ENCODE measurements at places on chromosomes 11 and 22.

DNA sequence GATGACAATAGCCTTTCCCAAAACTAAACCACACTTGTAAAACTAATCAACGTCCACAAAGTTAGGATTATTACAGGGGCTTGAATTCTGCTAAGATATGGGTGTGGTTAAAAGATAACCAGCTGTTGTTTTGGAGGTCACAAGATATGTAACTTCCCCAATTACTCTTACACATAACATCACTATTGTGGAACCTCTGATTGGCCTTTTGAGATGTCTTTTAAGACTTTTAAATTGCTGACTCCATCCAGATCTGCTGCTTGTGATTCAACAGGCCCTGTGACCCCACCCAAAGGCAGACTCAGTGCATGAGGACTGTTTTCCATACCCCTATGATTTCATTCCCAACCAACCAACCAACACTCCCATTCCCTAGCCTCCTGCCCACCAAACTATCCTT lies 893.9 kb downstream of the OPCML start:
- DNase-seq = no peak

- DNase-seq = no peak
Measured at GRCh38 chr22:21762712-21763581, 27.4 kb upstream of the YPEL1 start.

DNA sequence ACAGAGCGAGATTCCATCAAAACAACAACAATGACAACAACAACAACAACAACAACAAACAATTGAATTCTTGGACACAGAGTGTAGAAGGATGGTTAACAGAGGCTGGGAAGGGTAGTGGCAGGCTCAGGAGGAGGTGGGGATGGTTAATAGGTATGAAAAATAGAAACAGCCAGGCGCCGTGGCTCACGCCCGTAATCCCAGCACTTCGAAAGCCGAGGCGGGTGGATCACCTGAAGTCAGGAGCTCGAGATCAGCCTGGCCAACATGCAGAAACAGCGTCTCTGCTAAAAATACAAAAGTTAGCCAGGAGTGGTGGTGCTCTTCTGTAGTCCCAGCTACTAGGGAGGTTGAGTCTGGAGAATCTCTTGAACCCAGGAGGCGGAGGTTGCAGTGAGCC lies 122.9 kb upstream of the GRIA4 start:
- DNase-seq = no peak

DNA sequence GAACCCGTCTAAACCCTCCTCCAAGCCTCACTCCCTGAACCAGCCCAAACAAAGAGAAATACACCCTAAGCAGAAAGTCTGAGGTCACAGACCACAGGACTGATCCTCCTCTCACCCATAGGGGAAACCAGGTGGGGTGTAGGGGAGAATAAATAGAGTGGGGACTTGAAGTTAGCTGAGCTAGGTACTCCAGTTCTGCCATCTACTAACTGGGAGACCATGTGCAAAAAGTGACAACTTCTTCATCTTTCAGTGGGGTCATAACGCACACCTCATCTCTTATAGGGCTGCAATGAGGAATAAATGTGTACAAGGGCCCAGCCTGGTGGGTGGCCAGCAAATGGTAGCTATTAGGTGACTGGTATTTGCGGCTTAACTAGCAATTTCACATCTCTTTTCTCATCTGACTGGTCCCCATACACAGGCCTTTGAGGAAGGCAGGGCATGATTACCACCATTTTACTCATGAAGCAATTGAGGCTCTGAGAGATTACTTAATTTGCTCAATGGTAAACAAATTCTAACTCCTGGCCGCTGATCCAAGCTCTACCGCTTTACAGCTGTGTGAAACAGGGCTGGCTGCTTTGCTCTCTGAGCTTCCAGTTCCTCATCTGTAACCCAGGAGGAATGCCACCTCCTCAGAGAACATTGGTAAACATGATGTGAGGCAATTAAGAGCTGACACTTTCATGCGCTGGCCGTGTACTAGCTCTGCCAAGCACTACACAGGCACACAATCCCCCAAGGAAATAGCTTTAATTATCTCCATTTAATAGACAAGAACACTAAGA lies 16.6 kb downstream of the TBC1D10A start:
- DNase-seq = no peak

DNA sequence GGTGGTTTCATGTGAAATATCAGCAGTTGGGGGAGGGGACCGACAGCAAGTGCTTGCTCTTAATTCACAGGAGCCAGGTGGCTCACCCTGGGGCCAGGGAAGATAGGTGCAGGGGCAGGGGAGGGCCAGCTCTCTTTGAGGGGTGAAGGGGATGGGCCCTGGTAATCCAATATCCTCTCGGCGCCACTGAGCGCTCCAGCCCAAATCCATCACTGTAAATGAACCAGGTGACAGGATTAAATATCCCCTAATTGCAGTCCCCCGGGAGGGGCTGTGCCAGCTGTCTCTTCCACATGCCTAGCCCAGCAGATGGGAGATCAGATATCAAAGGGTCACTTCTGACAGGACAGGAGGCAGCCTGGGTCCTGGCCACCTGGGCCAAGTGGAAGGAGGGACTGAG lies 531.8 kb upstream of the CADM1 start:
- no peak for DNase-seq

Measured in EL (cell line).